ENCODE measurements at places on chromosomes 4 and X.

GRCh38 chr4:85748654-85749053 lies 273.7 kb downstream of the ARHGAP24 start:
- no peak for DNase-seq

GRCh38 chrX:108270280-108270679 lies 167.9 kb downstream of the COL4A6 start:
- no peak for DNase-seq

GRCh38 chr4:96035727-96036126 lies 195.8 kb downstream of the PDHA2 start:
- DNase-seq: no peak

GRCh38 chrX:50206753-50207152 lies 2.2 kb downstream of the CCNB3 start:
- no peak for DNase-seq

- DNase-seq: no peak
Observed at GRCh38 chr4:34043131-34043530, 2201.2 kb downstream of the ARAP2 start.

- DNase-seq: no peak
Observed at GRCh38 chrX:136199365-136199764, 51.8 kb downstream of the MAP7D3 start.

DNA sequence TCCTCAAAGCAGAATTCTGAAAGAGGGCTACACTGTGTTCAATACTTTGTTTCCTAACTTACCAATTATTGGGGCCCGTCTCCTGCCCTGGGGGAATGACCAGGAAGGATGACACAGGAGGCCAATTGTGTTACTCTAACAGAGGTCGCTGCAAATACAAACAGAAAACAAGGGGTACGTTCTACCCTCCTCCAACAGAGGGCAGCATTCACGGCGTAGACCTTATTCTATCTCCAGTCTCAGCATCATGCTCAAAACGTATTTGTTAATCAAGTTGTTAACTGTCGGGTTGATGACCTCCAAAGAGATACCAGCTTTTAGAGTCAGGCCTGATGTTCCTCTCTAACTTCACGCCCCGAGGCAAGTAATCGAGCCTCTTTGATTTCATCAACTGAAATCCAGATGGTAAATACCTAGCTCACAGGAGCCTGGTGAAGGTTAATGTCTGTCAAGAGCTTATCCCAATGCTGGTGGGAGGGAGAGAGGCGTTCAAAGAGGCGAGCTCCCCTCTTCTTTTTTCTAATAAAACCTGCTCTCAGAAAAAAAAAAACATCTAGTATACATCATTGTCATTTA lies 181.0 kb upstream of the KCNIP4 start:
- DNase-seq: peak; percentile 1

- no peak for DNase-seq
Observed at GRCh38 chr4:169127314-169127713, 117.3 kb upstream of the CBR4 start.

DNA sequence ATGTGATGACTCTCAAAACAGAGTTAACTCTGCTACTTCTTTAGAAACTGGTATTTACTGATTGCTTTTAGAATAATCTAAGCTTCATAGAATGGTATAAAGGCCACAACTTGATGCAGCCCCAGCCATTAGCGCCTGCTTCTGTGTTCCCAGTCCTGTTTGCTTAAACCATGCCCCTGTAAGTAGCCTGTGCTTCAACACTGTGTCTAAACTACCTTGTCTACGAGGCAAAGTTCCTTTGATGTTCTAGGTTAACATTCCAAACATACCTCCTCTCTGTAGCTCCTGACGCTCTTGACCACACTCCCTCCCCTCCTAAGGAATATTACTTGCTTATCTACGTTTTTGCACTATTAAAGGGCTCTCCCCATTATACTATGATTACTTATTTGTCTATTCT lies 352.5 kb upstream of the ADGRL3 start:
- no peak for DNase-seq

DNA sequence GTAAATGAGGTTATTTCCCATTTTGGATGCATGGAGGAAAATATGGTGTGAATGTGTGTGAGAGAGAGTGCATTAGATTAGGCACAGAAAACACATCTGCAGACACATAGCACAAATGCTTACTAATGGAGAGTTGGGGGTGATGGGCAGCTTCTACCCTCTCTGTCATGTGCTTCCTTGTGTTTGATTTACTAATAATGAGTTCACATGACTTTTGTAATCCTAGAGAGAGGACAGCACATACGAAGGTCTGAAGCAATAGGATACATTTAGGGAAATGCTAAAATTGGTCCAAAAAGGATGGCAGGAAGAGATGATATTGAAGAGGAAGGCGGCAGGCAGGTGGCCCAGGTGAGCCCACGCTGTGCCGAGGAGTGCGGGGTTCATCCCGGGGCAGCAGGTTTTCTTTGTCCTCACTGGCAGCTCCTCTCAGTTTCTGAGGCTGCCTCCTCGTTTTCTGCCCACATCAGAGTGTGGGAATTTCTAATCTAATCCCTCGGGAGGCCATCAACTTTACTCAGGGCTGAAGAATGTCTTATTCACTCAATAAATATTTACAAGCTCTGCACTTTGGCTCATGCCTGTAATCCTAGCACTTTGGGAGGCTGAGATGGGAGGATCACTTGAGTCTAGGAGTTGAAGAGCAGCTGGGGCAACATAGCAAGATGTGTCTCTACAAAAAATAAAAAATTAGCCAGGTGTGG lies 15.9 kb upstream of the MAP9 start:
- DNase-seq: no peak

DNA sequence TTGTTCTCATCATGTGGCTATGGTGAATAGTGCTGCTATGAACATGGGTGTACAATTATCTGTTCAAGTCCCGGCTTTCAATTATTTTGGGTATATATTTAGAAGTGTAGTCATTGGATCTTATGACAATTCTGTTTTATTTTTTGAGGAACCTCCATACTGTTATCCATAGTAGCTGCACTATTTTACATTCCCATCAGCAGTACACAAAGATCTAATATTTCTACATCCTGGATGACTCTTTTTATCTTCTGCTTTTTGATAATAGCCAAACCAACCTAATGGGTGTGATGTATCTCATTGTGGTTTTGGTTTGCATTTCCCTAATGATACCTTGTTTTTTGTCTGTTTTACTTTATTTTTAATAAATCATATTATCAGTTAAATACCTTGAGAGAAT lies 12.9 kb upstream of the IL13RA1 start:
- no peak for DNase-seq

GRCh38 chr4:14855719-14856061 lies 146.6 kb upstream of the CPEB2 start:
- no peak for DNase-seq

- no peak for DNase-seq
Observed at GRCh38 chr4:69532125-69532524, 36.4 kb upstream of the UGT2B4 start.

- peak; percentile 22 for DNase-seq
Observed at GRCh38 chr4:121462660-121463261, 81.9 kb upstream of the QRFPR start.

GRCh38 chr4:84877051-84877833 lies 89.2 kb downstream of the WDFY3 start:
- DNase-seq: no peak

GRCh38 chrX:140346729-140347128 lies 158.1 kb downstream of the SOX3 start:
- DNase-seq: no peak

DNA sequence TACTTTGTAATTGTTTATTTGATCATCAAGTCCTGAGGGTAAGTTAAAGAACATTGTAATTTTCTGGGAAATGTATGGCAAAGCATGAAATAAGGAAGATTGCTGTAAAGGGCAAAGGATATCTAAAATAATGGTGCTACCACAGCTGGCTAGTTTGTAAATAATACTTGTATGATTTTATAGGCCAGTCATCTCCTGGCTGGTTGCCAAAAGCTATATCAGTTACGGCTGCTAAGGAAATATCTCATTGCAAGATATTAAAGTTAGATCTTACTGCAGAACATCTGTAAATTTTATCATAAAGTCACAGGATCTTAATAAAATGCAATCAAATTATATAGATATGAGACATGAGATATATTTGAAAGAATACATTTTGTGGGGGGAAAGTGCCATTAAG lies 150.8 kb upstream of the CXCL13 start:
- DNase-seq: no peak

GRCh38 chr4:96025011-96025410 lies 185.1 kb downstream of the PDHA2 start:
- no peak for DNase-seq

DNA sequence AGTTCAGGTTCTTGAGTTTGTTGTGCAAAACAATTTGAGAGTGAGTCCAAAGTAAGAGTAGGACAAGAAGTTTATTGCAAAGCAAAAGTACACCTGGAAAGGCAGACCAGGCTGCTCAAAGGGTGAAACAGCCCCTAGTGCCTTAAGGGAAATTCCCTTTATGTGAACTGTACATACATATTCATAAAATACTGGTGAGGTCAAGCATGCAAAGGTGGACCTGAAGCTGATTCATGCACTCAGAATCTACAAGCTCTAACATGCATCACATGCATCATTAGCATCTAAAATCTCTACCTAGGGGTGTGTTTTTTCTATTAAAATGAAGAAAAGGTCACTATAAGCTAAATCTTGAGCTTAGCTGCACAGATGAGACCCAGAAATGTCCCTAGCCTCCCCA lies 266.9 kb downstream of the SPATA18 start:
- DNase-seq: no peak

DNA sequence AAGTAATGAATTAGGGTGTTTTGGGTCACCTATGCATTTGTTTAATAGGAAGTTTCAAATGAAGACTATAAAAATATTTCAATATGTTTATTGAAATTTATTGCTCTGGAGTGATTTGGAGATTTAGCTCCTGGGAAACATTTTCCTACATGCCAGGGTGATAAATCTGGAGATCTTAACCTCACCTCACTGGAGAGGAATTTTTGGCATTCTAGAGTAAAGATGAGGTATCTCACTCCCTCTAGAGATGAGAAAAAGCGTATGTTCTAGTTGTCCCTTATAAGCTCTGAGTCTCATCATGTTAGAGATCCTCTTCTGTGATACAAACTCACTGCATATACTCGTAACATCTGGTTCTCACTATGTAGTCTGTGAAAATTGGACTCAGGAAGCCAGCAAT lies 219.0 kb downstream of the KLHL4 start:
- DNase-seq: no peak

GRCh38 chr4:109303140-109303496 lies 660 bp upstream of the COL25A1 start:
- no peak for DNase-seq

- no peak for DNase-seq
Observed at GRCh38 chr4:75054078-75054477, 121.2 kb downstream of the PARM1 start.

- DNase-seq: no peak
Observed at GRCh38 chr4:40402556-40402955, 67.4 kb downstream of the CHRNA9 start.

- peak; percentile 27 for DNase-seq
Observed at GRCh38 chrX:8879750-8880149, 78.6 kb upstream of the FAM9A start.

DNA sequence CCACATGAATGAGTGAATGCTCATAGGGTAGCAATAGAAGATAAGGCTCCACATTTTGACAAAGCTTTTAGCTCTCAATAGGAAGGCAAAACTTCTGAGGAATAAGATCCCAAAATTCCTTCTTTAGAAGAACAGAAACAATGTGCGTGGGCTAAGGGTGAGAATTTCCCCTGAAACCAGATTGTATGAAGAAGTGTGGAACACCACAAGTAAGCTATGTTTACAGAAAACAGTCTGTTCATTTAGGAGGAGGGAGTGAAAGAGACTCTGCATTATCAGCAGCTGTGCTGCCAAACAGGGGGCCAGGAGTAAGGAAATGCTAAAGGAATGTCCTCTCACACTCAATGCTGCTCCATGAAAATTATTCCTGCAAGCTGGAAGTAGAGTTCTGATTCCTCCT lies 851.6 kb downstream of the CENPC start:
- DNase-seq: no peak

DNA sequence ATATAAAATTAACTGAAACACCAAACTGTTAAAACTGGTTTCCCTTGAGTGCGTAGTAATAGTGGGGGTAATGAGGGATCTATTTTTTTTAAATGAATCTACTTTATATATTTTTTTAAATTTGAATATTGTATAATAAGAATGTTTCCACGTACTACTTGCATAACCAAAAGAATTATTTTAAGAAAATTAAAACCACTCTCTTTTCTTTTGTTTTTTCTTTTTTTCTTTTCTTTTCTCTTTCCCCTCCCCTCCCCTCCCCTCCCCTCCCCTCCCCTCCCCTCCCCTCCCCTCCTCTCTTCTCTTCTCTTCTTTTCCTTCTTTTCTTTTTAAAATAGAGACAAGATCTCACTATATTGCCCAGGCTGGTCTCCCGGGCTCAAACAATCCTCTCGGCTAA lies 166.9 kb upstream of the MID1 start:
- DNase-seq: no peak

DNA sequence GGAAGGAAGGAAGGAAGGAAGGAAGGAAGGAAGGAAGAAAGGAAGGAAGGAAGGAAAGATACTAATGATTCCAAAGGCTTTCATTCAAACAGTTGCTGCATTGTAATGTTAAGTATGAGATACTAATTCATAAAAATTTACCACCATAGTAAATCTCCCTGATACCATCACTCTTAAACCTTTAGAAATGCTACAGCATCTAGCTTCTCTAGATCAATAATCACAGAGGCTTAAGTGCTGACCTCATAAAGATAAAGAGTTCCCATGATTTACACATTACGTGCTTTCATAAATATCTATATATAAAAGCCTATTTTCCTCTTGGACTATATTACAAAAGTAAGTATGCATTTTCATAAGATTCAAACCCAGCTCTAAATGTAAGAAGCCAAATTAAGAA lies 36.4 kb downstream of the F9 start:
- no peak for DNase-seq

DNA sequence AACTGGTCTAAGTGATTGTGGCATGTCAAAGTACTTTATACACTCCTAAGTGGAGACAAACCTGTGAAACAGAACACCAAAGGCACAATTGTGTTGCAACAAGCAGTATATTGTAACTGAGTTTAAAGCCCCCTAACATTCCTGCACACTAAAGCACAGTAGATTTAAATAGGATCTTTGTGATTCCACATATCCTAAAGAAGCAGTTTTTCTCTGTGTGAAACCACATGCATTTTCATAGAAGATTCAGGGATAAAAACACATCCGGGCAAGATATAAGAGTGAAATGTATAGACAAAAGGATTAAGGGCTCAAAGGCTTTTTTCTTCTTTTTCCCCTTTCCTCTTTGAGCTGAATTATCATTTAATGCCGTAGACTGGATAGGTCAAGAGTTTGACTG lies 82.2 kb downstream of the ANK2 start:
- no peak for DNase-seq

DNA sequence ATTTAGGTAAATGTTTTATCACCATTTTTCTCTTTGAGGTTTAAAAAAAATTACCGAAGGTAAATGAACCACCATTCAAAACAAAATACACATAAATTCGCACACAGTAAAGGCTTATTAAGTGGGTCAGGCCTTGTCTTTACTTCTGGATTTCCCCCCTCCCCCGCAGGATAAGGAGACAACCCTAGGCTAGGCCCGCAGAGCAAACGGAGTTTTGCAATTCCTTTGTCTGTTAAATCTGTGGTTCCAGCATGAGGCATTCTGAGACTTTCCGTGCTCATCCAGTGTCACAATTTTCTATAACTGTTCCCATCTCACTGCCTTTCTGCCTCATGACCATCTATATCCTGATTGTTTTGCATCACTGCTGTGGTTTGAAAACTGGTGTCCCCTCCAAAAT lies 307.4 kb downstream of the DCHS2 start:
- no peak for DNase-seq
